ENCODE measurements at places on chromosomes 12 and 14.

- no peak for DNase-seq
Measured at GRCh38 chr14:29712601-29713000, 215.0 kb downstream of the PRKD1 start.

GRCh38 chr14:70881549-70882177, 25.6 kb upstream of the PCNX1 start:
- DNase-seq, result no peak

DNA sequence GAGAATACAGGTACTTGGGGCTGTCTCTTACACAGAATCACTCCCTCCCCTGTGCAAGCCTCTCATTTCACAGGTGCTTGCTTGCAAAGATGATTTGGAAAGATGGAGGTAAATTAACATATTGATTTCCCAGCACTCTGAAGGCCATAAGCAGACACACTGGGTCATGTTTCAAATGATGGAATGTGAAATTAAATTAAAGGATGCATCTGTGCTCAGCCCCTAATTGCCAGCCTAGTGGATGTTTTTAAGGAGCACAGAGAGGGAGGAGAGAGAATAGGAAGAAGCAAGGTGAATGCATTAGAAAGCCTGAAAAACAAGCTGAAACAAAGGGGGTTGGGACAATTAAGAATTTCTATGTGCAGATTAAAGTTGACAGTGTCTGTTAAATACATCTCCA, 96.1 kb upstream of the GRIP1 start:
- no peak for DNase-seq

GRCh38 chr12:32859389-32859788, 37.2 kb downstream of the PKP2 start:
- no peak for DNase-seq

GRCh38 chr12:11877869-11878780, 192.6 kb upstream of the BCL2L14 start:
- DNase-seq, result peak; percentile 89

GRCh38 chr14:68305738-68306137, 486.2 kb downstream of the RAD51B start:
- DNase-seq, result no peak

- no peak for DNase-seq
Measured at GRCh38 chr14:36750244-36750643, 88.6 kb downstream of the PAX9 start.

DNA sequence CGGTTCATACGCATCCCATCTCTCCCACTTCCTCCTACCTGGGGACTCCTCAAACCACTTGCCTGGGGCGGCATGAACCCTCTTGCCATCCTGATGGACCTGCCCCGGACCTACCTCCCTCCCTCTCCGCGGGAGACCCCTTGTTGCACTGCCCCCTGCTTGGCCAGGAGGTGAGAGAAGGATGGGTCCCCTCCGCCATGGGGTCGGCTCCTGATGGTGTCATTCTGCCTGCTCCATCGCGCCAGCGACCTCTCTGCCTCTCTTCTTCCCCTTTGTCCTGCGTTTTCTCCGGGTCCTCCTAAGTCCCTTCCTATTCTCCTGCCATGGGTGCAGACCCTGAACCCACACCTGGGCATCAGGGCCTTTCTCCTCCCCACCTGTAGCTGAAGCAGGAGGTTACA, 3.6 kb downstream of the WNT1 start:
- DNase-seq, result no peak

GRCh38 chr14:69092840-69093422, 60.0 kb downstream of the DCAF5 start:
- no peak for DNase-seq

Data from M059J (cell line).